NCI-H2227 treated with DMSO at 0.1 percent for 48 hours (cell line): ENCODE measurements at places on chromosomes 1 and 21.

- no peak for DNase-seq
Observed at GRCh38 chr1:107451715-107452114, 310.9 kb downstream of the NTNG1 start.

- DNase-seq = no peak
Observed at GRCh38 chr1:185500001-185500626, 183.1 kb upstream of the IVNS1ABP start.

DNA sequence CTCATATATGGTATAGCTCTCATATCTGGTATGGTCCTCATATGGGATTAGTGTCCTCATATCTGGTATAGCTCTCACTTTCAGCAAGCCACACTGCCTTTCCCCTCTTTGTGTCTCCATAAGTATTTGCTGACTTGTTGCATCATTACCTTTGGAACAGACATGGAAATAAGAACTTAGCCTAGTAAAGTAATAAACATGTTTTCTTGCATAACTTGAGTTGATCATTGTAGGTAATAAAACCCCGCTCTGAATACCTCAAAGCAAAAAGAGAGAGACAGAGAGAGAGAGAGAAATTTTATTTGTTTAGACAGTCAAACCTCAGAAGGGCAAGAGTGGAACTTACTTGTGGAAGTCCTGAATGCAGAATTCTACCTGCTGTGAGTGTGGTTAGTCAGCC, 170.3 kb downstream of the GREM2 start:
- no peak for DNase-seq

DNA sequence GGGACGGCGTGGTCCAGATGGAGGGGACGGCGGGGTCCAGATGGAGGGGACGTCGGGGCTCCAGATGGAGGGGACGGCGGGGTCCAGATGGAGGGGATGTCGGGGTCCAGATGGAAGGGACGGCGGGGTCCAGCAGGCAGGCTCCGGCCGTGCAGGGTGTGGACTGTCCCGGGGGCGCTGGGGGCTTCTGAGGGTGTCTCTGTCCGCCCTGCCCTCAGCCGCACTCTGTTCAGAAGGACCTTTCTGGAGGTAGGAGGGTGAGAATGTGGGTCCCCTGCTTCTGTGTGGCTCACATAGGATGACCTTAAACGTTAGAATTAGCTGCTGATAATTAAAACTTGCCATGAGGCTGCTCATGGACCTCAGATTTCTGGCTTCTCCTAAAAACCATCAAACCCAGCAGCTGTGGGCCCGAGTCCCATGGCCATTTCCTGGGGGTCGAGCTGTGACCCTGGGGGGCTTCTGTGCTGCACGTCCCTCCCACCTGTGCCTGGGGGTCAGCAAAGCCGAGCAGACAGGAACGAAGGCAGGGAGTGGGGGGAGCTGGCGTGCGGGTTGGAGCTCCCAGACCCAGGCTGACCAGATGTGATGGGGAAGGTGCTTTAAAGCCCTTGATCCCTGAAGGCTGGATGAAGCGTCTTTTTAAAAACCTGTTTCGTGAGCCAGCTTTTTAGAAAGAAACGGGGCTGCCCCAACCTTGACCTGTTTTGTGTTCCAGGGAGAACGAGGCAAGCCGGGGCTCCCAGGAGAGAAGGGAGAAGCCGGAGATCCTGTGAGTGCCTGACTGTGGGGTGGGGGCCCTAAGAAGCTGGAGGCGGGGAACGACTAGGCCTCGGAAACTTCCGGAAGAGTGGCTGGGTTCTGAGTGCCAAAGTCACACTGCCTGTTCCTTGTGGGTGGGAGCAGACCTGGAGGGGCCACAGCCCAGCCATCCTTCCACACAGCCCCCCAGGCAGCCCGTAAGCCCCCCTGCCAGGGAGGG, 7.1 kb downstream of the COL6A1 start:
- DNase-seq = no peak

DNA sequence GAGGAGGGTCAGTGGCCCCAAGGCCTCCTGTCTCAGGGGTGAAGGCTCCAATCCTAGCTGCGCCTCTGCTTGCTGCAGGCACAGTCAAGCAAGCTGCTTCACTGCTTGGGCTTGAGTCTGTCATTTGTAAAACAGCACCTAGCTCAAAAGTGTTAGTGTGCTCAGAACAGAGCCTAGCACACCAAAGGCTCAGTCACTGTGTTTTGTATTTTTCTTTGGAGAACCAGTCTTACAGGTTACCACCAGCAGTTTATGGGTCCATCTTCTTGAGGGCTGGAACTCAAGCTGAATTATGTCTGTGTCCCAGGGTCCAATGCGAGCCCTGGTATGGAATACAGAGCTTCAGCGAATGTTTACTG, 113.6 kb downstream of the DMRTB1 start:
- no peak for DNase-seq

- no peak for DNase-seq
Observed at GRCh38 chr1:223331929-223332328, 32.0 kb downstream of the SUSD4 start.

DNA sequence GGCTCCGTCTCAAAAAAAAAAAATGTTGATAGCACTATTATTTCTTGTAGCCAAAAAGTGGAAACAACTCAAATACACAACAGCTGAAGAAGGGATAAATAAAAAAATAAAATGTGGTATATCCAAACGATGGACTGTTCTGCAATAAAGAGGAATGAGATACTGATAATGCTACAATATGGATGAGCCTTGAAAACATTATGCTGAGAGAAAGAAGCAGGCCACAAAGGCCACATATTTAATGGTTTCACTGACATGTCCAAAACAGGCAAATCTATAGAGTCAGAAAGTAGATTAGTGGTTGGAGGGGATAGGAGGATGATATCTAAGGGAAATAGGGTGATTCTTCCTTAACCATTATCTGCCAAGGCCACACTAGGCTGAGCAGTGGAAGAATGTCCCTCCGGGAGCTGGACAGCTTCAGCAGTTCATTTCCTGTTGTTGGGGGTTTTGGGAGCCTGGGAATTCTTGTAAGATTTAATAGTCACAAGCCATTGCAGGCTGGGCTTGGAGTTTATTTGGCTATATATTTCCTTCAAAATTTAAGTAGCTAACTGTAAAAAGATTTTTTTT, 53.5 kb downstream of the ST3GAL3 start:
- DNase-seq = no peak

DNA sequence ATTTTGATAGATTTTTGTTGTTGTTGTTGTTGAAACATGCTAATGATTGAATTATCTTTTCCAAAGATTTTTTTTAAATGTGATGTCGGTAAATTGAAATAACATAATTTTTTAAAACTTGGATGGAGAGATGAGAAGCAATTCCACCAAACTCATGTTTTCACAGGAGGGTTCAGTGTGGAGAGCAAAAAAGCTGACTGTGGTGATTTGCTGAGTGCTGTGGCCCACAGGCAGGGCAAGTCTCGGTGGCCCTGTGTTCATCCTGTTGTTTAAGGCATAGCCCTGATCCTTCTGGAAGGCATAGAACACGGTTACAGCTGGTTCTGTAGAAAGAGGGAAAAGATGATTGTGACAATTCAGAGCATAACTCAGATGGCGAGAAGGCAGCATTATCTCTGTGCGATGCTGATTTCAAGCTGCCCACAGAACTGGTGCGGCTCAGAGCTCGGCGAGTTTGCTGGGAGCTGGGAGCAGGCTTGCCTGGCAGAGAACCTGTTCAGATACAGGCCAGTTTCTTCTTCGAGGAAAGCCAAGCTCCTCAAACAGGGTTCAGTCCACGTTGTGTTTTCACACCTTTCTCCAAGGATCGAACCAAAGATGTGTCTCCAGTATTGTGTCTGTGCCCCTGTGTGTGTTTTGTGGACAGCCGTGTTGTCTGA, 127.1 kb downstream of the HUNK start:
- no peak for DNase-seq

- peak; percentile 78 for DNase-seq
Observed at GRCh38 chr1:20212685-20213331, 26.5 kb upstream of the PLA2G2C start.

DNA sequence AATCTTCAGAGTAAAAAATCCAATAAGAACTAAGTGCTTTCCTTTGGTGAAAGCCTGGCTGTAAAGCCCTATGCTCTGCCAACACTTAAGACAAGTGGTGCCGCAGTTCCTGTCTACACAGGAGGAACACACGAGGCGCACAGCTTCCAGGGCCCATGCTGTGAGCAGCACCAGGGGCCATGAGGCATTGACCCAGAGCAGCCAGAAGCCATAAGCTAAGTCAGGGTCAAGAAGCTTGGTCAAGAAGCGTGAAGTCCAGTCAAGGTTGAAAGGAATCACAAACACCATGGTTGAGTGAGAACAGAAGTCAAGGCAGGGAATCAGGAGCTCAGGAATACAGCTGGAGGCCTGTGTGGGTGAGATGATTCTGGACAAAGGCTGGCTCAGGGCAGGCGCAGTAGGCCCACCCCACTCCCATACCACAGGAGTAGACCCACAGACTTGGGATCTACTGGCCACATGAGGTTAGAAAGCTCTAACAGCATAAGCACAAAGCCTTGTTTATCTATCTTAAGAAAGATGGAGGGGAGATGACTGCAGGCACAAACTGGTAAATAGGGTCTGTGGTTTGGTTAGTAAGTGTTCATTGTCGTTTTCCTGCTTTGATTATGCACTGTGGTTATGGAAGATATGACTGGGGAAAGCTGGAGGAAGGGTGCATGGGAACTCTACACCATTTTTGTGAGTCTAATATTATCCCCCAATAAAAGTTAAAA, 42.9 kb upstream of the RCAN3 start:
- DNase-seq = no peak

GRCh38 chr1:63429281-63429680, 61.9 kb downstream of the ALG6 start:
- DNase-seq = no peak

- peak; percentile 29 for DNase-seq
Observed at GRCh38 chr1:223473601-223474344, 80.6 kb downstream of the CCDC185 start.

DNA sequence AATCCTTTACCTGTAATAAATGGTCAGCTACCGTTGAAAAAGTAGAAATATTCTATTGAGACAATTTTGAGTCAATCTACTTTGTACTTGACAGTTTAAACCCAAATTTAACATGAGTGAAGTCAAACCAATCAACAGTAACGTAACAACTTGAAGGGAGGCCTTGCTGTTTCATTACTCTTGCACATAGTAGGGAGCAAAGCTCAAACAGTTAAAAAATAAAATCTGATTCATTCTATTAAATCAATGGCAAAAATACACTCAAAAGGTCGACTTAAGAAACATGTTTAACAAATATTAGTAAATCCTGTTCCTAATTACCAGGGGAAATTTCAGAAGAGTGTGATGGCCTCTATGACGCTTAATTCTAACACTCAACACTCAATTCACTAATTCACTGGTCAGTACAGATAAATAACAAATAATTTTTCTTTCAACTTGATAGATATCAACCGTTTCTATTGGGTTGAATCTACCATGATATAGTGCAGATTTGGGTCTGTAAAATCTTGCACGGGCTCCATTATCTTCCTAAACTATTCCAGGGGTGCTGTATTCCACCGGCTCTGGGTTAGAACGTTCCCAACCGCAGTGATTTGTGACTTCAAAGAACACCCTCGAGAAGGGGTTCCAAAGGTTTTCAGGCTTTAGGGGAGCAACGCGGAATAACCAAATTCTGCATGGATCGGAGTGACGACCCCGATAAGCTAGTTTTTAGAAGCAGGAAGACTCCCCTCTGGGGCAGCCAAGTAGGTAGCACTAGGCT, 1.4 kb downstream of the TARBP1 start:
- no peak for DNase-seq

DNA sequence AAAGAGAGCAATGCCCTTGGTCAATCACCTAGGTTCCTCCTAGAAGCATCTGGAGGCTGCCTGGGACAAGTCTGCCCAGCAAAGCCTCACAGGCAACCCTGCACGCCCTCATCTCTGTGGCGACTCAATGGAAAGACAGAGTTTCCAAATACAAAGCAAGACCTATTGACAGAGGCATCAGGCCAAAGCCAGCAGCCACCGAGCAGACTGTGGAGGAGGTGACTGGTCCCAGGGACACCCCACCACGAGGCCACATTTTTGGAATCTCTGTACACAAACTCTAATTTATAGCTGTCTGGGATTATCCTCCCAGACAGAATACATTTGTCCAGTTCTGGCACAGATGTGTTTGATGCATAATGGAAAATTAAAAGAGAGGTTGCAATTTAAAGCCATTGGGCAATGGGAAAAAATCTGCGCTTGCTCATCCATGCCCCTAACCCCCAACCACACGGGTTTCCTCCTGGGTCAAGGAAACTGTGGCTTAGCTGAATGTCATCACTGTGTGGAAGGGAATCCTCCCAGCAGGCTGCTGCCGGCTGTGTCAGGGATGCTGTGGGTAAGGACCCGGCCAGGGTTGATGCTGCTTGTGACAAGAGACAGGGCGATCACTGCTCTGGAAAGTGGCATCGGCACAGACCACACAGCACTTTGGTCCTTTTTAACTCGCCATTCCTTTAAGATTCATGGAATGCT, 14.3 kb downstream of the TSPAN2 start:
- no peak for DNase-seq

- no peak for DNase-seq
Observed at GRCh38 chr1:50349242-50349565, 74.0 kb downstream of the DMRTA2 start.

GRCh38 chr1:53644909-53645689, 93.9 kb downstream of the GLIS1 start:
- no peak for DNase-seq

DNA sequence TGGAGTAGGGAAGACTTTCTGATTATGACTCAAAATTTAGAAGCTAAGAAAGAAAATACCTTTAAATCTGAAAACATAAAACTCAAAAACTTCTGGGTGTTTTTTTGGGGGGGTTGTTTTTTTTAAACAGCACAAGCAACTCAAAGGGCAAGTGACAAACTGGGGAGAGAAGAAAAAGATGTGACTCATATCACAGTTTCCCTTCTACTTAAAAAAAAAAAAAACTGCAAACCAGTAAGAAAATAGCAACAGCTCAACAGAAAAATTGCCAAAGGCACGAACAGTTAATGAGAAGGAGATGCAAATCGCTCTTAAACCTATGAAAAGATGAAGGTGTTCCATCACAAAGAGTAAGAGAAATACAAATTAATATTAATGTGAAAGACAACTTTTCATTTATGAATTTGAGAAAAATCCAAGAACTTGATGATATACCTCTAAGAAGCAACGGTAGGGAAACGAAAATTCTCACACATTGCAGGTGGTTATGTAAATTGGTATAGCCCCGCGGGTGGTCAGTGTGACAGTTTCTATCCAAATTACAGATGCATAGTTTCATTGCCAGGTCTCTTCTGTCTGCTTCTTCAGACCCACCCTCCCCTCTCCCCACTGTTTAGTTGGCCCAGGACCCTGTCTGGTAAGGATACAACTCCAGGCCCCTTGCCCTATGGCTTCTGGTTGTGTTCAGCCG, 9.0 kb downstream of the IFNAR2 start:
- DNase-seq = no peak

DNA sequence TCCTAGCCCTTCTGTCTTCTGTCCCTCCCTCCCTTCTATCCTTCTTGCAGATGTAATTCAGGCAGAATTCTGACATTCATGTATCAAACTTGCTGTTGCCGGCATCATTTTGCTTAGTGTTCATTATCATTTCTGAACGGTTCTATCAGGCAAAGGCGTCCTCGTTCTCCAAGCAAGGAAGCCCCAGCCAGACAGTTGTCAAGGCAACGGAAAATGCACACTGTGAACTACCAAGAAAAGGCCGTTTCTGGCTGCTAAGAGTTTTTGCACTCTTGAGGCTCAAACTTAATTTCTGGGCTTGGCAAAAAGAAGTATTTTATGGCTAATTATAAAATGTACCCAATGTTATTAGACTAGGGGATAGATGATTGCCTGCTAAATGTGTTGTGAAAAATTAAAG, 164.7 kb upstream of the KCNJ15 start:
- DNase-seq = no peak
